Activated T-cell treated with anti-CD3 and anti-CD28 coated beads for 48 hours (primary cell): ENCODE measurements at places on chromosomes 7 and 10.

DNA sequence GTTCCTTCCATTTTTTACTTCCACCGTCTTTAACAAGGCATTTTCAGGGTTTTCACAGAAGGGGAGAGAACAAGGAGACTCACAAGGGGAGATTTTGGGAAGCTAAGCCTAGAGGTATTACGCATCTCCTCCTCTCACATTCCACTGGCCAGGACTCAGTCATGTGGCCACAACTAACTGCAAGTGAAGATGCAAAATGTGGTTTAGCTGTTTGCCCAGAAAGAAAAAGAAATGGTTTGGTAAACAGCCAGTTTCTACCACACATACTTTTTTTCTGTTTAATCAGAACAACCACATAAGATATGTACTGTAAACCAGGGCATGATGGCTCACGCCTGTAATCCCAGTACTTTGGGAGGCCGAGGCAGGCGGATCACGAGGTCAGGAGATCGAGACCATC lies 21.4 kb upstream of the HELLS start:
- no peak for DNase-seq

DNA sequence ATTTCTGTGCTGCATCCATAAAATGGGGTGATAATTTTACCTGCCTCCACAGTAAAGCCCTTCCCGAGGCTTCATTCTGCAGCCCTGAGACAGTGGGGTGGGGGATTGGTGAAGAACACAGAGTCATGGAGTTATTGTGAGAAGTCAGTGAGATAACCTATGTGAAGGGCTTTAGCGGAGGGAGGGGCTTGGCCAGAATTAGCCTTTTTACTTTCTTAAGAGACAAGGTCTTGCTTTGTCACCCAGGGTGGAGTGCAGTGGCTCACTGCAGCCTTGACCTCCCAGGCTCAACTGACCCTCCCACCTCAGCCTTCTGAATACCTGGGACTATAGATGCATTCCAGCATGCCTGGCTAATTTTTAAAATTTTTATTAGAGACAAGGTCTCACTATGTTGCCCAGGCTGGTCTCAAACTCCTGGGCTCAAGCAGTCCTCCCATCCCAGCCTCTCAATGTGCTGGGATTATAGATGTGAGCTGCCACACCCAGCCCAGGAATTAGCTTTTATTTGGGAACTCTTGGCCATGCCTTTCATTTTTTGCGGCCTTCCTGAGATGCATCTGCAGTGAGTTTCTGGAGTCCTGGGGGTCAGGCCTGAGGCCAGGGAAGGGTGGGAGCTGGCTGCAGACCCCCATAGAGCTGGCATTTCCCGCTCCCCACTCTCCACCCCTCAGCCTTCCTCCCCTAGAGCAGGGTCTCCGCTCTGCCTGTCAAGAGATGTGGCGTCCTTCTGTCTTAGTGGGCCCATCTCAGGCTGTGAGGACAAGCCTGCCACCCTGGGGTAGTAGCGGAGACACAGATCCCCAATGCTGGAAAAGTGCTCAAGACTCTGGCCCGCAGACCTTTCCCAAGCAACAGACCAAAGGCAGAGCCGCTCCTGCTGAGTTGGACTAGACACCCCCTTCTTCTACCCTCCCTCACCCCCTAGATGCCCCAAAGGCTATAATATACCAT lies 77.0 kb downstream of the ZMIZ1 start:
- DNase-seq = no peak

GRCh38 chr10:7411671-7412128 lies 866 bp upstream of the SFMBT2 start:
- DNase-seq = peak; percentile 16

GRCh38 chr7:151380199-151381097 lies 29.4 kb downstream of the WDR86 start:
- no peak for DNase-seq

GRCh38 chr10:69151984-69152383 lies 28.0 kb downstream of the VPS26A start:
- no peak for DNase-seq

DNA sequence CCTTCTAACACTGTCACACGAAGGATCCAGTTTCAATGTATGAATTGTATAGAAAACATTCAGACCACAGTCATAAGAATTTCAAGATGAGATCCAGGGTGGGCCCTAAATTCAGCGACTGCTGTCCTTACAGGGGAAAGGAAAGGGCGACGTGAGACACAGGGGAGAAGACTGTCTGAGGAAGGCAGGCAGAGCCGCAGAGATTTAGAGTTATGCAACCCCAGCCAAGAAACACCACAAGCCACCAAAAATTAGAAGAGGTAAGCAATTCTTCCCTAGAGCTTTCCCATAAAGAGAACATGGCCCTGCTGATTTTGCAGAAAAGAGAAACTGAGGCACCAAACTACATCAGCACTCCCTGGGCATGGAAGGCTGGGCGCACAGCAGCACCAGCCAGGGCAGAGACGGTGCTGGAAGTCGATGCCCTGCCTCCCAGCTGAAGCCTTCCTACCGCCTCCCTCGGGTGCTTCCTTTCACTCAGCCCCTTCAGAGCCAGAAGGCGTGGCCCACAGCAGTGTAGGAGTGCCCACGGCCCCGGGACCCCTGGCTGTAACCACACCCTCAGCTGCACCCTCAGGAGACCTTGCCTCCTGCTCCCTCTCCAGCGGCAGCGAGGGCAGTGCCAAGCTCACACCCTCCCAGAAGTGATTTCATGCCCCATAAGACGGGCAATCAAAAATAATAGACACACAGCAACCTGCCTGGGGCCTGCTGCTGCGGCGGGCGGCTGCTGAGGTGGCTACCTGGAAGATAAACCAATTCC lies 81.0 kb upstream of the LRRC4 start:
- DNase-seq = no peak

DNA sequence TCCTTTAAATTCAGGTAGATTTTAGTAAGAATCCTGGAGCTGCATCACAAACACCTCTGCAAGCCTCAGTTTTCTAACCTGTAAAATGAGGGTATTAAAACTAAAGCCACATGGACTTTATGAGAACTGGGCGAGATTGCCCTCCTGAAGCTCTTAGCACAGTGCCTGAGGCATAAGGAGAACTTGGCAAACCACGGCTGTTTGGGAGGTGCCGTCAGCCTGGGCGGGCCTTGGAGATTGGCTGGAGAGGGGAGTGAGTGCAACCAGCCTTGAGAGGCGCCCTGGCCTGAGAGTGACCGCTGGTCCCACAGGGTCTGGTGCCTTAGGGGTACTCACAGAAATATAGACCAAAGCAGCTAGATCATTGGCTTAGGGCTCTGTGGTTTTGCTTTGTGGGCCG lies 5.4 kb upstream of the TNS3 start:
- no peak for DNase-seq

GRCh38 chr10:2111965-2112364 lies 374.6 kb upstream of the ADARB2 start:
- DNase-seq = no peak

DNA sequence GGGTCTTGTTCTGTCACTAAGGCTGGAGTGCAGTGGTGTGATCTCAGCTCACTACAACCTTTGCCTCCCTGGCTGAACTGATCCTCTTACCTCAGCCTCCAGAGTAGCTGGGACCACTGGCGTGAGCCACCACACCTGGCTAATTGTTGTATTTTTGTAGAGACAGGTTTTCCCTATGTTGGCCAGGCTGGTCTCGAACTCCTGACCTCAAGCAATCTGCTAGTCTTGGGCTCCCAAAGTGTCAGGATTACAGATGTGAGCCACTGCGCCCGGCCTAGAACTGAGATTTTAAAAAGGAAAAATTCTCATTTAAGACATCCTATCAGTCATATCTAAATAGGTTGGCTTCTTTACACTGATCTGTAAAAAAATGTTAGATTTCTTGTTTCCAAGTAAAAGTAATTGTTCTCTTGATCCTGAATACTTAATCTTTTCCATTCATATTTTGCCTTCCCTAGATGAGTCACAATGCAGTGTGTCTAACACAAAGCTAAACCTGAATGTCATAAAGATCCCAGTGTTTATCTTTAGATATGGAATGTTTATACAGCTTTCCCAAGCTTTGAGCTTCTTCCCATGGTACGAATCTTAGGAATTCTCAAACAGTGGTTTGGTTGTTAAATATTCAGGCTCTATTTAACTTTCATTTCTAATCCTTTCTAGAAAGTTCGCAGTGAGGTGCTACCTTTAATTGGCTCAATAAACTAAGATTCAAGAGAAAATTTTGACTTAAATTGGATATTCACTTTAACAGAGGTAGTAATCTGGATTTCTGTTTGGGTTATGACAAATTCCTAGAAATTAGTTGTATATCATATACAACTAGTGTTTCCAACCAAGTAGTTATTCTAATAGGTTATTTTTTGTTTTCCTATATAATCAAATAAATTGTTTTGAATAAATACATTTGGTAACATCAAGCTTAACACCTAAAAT lies 12.1 kb upstream of the LAMB1 start:
- DNase-seq = no peak

- no peak for DNase-seq
Measured at GRCh38 chr7:2404714-2405119, 1.3 kb downstream of the CHST12 start.

- no peak for DNase-seq
Measured at GRCh38 chr7:22668971-22669401, 58.0 kb upstream of the IL6 start.

- no peak for DNase-seq
Measured at GRCh38 chr7:20237464-20238193, 20.4 kb upstream of the MACC1 start.

GRCh38 chr7:19413443-19413965 lies 268.3 kb upstream of the FERD3L start:
- DNase-seq = no peak

DNA sequence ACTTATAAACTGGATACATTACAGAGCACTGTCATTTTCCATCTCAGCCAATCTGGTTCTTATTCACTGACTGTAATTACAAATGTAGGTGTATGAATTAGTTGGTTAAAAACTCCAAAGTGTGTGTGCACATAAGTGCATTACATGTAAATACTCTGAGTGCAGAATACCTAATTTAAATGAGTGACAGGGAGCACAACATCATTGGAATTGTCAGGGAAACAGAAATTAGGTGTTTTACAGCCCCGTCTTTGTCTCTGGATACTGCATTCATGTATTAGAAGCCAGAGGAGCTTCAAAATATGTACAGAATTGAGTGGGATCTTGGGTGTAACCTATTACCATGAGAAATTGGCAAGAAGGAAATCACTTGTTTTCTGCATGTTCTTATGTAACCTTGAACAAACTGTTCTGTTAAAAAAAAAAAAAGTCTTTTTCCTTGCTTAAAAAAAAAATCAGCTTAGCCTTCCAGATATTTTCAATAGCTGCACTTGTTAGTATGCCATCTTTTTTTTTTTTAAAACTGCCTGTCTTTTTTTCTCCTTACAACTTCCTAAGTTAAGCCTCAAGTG lies 31.1 kb downstream of the CELF2 start:
- DNase-seq = no peak

DNA sequence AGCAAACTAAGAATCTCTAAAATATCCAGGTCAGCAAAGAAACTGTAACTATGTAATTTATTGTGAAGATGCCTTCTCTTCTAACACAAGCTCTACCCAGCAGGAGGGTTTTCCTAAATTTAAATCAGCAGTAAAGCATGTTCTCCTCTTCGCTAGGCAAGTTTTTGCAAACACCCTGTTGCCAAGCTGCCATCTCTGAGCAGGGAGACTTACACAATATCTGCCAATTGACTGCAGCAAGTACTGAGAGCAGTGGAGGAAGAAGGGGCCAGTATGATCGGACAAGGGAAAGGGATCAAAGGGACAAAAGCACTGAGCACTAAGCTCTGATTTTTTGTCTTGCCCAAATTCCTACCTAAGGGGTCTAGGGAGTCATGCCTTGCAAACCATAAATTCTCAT lies 16.0 kb upstream of the LANCL2 start:
- DNase-seq = no peak

- no peak for DNase-seq
Measured at GRCh38 chr7:69843653-69844052, 245.4 kb downstream of the AUTS2 start.

GRCh38 chr10:109115179-109115578 lies 808.1 kb downstream of the XPNPEP1 start:
- no peak for DNase-seq

DNA sequence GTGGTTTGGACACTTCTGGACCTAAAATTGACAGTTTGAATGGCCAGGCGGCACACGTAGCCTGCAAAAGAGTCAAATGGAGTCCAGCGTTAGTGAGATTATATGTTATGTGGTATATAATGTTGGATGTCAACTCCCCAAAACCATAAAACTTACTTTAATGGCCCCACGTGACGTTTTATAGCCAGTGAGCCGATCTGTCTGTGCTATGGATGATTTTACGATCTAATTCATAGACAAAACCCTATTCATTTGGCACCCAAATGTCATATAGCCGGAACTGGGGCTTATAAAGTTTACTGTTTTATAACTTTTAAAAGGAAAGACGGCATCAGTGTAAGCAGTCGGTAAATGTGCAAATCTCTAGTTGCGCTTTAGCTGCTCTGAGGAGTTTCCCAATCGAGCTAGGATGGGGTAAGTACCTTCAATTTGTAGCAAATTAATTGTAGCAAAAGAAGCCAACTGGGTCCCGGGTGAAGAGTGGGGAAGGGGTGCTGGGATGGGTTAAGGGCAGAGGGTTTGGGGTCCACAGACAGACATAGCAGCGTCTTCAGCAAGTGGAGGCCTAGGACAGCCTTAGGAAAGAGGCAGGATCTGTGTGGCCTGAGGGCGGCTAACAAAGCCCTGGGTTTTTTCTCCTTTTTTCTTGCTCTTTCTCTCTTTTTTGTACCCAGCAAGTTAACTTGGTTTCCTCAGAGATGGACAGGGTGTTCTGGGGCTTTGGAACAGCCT lies 3.2 kb downstream of the HOXA5 start:
- DNase-seq = no peak

GRCh38 chr7:26659121-26659520 lies 205.3 kb downstream of the SKAP2 start:
- no peak for DNase-seq

- no peak for DNase-seq
Measured at GRCh38 chr7:40306596-40306995, 171.8 kb downstream of the SUGCT start.

DNA sequence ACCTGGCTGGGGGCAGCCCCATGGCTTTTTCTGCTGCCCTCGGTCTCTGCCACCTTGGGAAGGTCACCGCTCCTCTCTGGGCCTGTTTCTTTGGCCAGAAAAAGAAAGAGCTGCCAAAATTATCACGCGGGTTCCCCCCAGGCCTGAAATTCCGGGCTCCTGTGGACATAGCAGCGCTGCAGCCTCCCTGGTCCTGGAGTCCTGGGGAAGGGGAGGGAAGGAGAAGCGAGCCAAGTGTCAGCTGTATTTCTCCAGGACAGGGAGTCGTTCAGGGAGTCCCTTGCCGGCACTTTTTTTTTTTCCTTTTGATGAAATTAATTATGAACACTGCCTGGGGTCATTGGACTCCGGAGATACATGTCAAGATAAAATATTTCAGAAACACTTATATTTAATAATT lies 152.3 kb upstream of the GPR26 start:
- no peak for DNase-seq

DNA sequence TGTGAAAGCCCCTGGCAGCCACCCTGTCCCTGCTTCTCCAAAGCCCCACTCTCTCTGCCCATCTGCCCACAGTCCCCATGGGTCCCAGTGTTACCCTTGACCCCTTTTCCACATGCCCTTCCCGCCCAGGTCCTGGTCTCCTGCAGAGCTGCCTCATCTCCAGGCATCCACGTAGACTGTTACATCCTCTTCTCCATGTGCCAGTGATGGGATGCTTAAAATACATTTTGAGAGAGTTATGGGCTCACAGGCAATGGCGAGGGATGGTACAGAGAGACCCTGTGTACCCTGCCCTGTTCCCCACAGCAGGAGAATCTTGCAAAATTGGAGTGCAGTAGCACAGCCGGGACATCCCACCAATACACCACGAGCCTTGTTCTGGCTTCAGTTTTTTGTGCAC lies 56.8 kb downstream of the GLRX3 start:
- no peak for DNase-seq

GRCh38 chr10:91797048-91797690 lies 1.1 kb upstream of the TNKS2 start:
- DNase-seq = no peak
